MG63 (cell line): ENCODE measurements at places on chromosomes 2 and 18. TPM values are rescaled to one million over a fixed set of nuclear protein-coding genes. Genes with fewer than 3 reads are reported as not detected.

Gene DNMT3A
- total RNA-seq = 6.0 and 9.2 TPM in 2 replicates

Gene AP1S3
- 22.2 and 35.5 TPM in 2 replicates for total RNA-seq

Gene TCF4
- total RNA-seq = 20.3 and 43.1 TPM in 2 replicates

Gene MAP2
- total RNA-seq = 0.43 TPM in 1 of 2 replicates, not detected in the other

Gene RAD51AP2
- total RNA-seq = not detected in 2 replicates

Gene FMNL2
- total RNA-seq = 11.1 and 11.6 TPM in 2 replicates

Gene BCL2
- 3.0 and 5.4 TPM in 2 replicates for total RNA-seq

Gene ITSN2
- 7.2 and 16.9 TPM in 2 replicates for total RNA-seq

Gene KCMF1
- 48.5 and 90.5 TPM in 2 replicates for total RNA-seq

Gene AQP4
- not detected in 2 replicates for total RNA-seq

Gene TMEM178A
- not detected in 2 replicates for total RNA-seq

Gene SPP2
- not detected in 2 replicates for total RNA-seq

GRCh38 chr2:239725551-239725890 lies 299.6 kb downstream of the NDUFA10 start:
- no peak for DNase-seq

- no peak for DNase-seq
Measured at GRCh38 chr18:572091-572830, 7.9 kb upstream of the CETN1 start.

DNA sequence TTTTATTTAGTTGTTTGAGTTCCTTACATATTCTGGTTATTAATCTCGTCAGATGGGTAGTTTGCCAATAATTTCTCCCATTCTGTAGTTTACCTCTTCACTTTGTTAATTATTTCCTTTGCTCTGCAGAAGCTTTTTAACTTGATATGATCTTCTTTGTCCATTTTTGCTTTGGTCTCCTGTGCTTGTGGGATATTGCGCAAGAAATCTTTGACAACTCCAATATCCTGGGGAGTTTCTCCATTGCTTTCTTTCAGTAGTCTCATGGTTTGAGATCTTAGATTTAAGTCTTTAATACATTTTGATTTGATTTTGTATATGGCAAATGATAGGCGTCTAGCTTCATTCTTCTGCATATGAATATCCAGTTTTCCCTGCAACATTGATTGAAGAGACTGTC lies 389.2 kb downstream of the LRP1B start:
- no peak for DNase-seq

DNA sequence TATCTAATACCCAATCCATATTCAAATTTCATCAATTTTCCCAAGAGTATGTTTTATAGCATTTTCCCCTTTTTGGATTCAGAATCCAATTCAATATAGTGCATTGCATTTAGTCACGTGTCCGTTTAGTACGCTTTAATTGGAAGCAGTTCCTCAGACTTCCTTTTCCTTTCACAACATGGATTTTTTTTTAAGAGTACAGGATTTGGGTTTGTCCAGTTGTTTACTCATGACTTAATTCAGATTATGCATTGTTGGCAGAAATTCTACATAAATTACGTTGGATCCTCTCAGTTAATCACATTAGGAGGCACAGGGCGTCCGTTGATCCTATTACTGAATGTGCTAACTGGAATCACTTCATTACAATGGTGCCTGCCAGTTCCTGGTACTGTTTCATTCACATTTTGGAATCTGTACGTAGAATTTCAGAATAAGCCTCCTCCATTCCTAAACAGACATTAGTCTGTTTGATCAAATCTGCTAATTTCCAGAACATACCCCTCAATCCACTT lies 70.0 kb upstream of the ATIC start:
- DNase-seq = no peak

GRCh38 chr2:200617156-200618053 lies 31.6 kb downstream of the AOX1 start:
- DNase-seq = no peak

DNA sequence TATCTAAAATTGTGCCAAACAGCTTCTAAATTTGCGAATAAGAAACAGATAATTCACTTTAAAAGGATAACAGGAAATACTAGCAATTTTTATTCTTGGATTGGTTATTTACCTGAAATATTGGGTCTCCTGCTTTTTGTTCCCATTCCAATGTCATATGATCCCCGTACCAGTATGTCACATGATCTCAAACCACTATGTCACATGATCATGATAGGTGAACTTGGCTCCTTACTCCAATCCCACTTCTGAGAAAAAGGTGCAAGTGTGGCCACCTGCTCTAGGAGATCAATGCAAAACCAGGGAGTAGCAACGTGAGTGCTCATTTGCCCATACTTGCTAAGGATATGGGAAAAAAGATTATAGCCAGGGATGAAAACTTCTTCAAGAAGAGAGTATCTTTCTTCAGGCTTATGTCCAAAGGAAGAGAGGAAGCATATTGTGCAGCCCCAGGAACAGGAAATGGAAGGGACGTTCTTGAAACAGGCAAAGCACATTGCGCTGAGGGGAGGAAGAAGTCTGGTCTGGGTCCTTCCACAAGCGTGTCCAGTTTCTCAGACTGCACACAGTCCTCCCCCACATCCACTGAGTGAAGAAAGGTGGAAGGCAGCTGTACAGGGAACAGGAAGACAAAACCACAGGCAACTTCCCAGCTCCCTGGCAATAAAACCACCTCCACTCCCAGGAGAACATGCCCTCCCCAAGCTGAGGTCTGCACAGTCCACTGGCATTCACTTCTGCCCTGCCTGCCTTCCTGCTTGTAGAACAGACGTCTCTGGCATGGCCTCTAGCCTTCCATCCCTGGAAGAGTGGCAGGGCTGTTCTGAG lies at the start of gene LYG2:
Gene LYG2, minus strand, starts transcription at position 176 of the 828 bp plus-strand sequence. CDS start 1,406 bp downstream, outside the sequence.
- DNase-seq = no peak

- DNase-seq = no peak
Measured at GRCh38 chr2:218954541-218955300, 4.7 kb upstream of the CDK5R2 start.

DNA sequence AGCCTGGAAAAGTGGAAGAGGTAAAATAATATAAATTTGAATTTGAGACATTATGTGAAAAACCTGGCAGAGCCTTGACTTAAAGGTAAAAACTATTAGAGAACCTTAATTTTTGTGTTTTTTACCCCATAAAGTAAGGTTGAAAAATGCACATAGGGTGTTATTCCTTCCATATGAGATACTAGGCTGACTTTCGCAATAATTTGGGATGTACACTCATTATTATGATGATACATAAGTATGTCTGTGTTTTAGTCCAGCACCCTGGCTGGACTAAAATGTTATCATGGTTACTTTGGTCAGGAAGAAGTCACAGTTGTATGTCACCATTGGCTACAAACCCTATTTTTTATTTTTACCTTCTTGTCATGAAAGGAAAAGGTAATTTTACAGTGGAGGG lies 19.8 kb downstream of the NEMP2 start:
- no peak for DNase-seq

DNA sequence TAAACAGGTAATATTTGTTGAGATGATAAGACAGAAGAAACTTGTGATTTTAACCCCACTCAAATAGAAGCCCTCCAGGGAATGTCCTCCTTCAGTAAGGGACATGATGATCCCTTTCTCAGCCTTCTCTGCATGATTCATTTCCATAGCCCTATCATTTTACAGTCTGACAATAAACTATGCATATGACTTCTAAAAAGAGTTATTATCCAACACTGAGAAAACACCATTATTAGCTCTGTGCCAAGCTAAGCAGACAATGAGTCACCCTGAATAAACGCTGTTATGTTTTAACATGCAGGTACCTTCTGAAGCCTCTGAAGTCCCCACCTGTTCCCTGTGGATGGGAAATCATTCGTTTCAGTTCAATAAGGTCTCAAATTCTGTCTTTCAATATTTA lies 54.7 kb downstream of the DTNB start:
- DNase-seq = peak; percentile 14

- no peak for DNase-seq
Measured at GRCh38 chr2:24840164-24840869, 47.1 kb downstream of the CENPO start.

GRCh38 chr2:127092901-127093516 lies 13.9 kb downstream of the BIN1 start:
- DNase-seq = no peak

GRCh38 chr2:190875891-190876290 lies 4.7 kb upstream of the GLS start:
- DNase-seq = no peak

GRCh38 chr2:177396703-177397460 lies 4.3 kb downstream of the AGPS start:
- peak; percentile 36 for DNase-seq

DNA sequence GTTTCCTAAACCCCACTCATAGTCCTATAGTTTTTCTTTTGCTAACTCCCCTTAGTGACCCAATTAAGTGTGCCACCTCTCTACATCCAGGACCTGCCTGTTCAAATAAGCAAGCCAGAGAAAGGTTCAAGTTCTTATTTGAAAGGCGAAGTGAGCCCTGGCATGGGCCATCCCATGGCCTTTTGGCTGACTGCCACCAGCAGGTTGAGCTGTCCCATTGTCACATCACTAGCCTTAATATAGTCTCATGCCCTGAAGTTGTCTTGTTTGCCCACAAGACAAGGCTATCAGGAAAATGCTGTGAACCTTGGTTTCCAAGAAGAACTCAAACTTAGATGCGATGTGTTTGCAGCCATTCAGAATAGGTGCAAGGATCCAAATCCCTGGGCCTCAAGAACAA lies 158.8 kb downstream of the SH3RF3 start:
- no peak for DNase-seq

DNA sequence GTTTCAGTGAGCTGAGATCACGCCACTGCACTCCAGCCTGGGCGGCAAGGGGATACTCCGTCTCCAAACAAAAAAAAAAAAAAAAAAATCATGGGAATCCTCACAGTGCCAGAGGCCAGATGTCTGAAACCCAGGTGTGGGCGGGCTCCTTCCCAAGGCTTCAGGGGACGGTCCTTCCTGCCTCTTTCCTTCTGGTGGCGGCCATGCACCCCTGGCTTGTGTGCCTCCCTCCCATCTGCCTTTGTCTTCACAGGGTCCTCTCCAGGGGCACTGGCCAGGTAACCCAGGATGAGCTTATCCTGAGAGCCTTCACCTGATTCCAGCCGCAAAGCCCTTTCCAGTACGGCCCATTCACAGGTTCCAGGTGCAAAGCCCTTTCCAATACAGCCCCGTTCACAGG lies 40.9 kb upstream of the GPC1 start:
- DNase-seq = no peak

- no peak for DNase-seq
Measured at GRCh38 chr2:224039770-224040440, 819 bp upstream of the SERPINE2 start.

GRCh38 chr2:233011268-233011650 lies 1.8 kb downstream of the NGEF start:
- DNase-seq = no peak

DNA sequence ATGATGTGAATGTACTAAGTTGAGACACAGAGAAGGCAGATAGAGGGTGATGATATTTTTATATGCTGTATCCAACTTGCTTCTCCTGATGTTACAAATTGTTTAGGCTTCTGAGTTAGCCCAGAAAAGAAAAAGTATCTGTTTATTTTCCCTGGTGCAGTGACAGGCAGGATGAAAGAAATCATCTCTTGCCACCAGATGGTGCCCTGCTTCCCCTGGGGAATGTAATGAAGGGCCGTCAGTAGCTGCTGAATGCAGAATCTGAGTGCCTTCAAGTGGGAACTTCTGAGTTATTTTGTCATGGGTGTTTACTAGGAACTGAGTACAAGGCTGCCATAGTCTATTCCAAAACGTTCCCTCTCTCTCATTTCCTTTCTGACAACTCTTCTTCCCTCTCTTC lies 525.6 kb downstream of the MBD2 start:
- DNase-seq = peak; percentile 10

GRCh38 chr2:205868053-205868452 lies 185.8 kb downstream of the NRP2 start:
- DNase-seq = no peak

- DNase-seq = no peak
Measured at GRCh38 chr2:67532387-67532786, 135.3 kb downstream of the ETAA1 start.

DNA sequence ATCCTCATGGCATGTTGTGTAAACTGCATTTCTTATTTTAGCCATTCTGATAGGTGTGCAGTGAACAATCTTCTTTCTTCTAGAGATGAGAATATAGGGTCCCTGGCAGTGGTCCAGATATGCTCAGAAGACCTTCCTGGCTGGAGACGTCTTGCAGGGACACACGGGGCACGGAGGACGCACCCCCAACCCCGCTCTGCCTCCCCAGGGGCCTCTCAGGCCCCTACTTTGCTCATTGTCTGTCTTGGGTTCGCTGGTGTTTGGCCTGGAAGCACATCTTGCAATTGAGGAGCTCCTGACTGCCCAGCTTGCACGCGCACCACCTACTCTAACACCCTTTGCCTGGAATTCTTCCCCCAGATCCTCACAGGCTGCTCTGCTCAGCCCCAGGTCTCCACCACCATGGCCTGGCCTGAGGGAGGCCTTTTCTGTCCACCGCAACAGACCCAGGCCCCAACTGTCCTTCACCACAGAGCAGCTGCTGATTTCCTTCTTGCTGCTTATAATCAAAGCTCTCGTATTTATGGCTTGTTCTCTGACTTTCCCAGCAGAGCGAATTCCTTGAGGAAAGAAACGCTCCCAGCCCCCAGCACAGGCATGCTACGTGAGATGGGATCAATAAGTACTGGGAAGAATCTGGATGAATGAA lies 295.9 kb upstream of the HDAC4 start:
- no peak for DNase-seq

- DNase-seq = no peak
Measured at GRCh38 chr2:40955635-40956034, 503.7 kb upstream of the SLC8A1 start.

DNA sequence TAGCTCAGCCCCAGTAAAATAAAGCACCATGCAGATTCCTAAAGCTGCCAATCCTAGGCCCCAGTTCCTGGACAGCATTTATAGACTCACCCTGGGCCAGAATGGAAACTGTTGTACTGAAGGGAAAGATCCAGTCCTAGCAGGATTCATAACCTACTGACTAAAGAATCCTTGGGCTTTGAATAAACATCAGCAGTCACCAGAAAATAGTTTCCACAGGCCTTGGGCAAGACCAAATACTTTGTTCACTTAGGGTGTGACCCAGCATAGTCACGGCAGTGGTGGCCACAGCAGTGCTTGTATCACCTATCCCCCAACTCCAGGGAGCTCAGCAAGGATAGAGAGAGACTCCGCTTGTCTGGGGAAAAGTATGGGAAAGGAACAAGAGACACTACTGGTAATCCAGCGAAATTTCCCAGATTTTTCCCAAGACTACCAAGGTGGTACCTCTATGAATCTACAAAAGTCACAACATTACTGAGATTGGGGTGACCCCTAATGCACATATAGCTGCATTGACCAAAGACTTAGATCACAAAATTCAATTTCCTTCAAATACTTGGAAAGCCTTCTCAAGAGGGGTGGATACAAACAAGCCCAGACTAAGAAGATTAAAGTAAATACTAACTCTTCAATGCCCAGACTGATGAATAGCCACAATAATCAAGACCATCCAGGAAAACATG lies 748.1 kb upstream of the LRATD1 start:
- no peak for DNase-seq

- DNase-seq = no peak
Measured at GRCh38 chr2:15383695-15384350, 177.3 kb downstream of the NBAS start.

DNA sequence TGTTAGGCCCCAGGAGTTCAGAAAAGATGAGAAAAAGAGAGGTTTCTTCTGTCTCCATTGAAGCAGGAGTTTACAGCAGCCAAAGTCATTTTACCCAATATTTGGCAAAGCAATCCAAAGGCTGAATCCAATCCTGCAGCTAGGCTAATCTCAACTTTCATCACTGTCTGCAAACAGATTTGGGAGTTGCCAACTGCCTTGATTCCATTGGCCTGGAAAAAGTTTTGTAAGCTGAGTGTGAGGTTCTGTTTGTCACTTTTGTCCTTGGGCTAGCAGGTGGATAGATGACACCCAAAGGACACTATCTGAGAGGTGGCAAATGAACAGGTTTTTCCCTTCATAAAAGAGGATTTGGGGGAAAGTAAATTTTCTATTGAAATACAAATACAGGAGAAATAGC lies 56.6 kb upstream of the SETBP1 start:
- DNase-seq = no peak
